ENCODE measurements at places on chromosomes 11 and 22.
A peak's percentile ranks its signal among the peaks of the same experiment; 100 is the strongest.

DNA sequence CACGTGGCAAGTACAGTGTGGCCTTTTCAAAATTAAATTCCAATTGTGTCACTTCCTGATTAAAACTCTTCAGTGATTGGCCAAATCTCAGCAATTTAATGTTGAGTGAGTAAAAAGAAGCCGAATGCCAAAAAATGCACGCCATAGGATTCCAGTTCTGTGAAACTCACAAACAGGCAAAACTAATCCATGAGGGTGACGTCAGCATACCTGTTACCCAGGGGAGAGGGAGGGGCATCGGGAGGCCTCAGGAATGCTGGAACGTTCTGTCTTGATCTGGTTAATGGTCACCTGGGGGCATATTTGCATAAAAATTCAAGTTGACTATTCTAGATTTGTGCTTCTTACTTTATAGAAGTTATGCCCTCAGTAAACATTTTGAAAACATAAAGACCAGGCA, 39.9 kb upstream of the RAB1B start:
- no peak for DNase-seq

- DNase-seq: no peak
These were observed 63.0 kb downstream of the GAB2 start for GRCh38 chr11:78354408-78355308.

- DNase-seq: no peak
These were observed 188.3 kb upstream of the ARHGAP42 start for GRCh38 chr11:100498780-100499179.

GRCh38 chr11:118924591-118925585, 838 bp downstream of the BCL9L start:
- DNase-seq: peak; percentile 56

- no peak for DNase-seq
These were observed 154.5 kb upstream of the BLID start for GRCh38 chr11:122270535-122270934.

- DNase-seq: no peak
These were observed 65.1 kb downstream of the MYO7A start for GRCh38 chr11:77193167-77193566.

DNA sequence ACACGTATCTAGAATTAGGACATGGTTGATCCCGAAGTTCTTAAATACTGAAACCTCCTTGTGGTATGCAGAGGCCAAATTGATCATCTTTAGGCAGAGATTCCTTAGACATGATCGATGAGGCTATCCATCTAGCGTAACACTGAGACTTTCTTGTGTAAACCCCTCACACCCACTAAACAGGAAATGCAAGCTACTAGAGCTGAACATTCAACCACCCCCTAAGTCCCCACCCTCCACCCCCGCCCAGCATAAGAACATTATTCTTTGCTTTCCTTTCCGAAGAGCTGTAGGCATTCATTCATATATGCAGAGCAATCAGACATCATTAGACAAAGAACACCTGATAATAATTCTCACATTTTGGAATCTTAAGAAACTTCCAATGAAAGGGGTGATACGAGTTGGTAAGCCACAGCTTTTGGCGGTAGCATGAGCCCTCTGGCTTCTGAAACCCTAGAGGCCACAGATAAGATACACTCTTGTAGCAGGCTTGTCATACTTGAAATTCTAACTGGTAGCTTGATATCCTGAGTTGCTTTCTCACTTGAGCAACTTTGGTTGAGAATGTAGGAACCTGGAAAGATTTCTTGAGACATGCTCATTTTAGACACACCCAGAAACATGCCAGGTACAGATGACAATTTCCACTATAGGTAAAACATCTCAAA, 42.2 kb downstream of the FLI1 start:
- DNase-seq: no peak

DNA sequence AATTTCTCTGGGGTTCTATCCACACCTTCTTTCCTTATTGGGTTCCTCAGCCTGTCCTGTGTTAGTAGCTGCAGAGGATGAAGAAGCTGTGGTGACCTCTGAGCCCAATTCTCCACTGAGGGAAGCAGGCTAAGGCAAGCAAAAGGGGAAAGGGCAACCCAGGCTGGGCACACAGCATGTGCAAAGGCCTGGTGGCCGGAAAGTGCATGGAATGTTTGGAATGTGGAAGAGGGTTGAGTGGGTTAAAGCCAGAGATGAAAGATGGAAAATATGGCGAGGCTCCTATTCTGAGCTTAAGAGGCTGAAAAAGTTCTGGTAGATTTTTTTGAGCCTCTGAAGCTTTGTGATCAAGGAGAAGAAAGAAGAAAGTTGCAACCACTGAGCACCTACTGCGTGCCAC, 247.1 kb downstream of the MIAT start:
- DNase-seq: no peak

DNA sequence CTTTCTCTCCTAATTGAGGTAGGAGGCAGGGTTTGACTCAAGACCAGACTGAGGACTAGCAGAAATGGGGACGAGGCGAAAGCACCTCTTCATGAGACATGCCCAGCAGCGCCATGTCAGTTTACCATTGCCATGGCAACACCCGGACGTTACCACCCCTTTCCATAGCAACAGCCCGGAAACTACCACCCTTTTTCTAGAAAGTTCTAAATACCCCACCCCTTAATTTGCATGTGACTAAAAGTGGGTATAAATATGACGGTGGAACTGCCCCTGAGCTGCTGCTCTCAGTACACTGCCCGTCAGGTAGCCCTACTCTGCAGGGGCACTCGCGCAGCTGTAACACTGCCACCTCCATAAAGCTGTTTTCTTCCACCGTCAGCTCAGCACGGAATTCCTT, 5.9 kb upstream of the RAC2 start:
- DNase-seq: no peak

DNA sequence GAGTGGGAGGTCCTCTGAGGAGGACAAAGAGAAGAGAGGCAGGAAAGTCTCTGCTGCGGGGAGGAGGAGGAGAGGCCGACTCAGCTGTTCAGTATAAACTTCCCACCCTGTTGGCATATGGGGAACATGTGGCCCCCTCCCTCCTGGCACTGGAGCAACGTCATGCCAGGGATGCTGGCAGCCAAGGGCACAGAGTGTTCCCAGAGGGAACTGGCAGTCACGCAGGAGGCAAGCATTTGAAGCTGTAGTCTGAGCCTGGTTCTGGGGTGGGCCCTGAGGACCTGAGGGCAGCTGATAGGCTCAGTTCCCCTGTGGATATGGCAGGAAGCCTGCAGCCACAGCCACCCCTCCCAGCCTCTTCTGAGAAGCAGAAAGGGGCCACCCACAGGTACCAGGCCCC, 67.1 kb upstream of the TSPAN18 start:
- no peak for DNase-seq

- DNase-seq: no peak
These were observed 64.8 kb downstream of the MIAT start for GRCh38 chr22:26722159-26722558.

- peak; percentile 18 for DNase-seq
These were observed 18.8 kb downstream of the PRPF19 start for GRCh38 chr11:60887556-60887955.

DNA sequence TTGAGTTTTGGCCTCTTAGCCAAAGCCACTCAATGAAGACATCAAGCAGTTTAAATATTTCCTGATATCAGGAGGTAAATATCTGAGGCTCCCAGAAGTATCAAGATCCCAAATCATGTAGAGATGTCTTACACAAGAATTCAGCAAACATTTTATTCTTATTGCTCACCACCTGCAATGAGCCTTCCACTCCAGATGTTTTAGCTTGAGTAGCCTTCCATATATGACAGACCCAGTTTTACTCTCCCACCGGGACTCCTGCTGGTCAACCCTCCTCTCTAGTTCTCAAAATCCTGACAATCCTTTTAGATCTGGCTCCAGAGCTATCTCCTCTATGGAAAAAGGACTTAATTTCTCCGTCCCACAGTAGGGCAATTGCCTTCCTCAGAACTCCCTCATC, 404.4 kb downstream of the KCNA4 start:
- no peak for DNase-seq

- DNase-seq: no peak
These were observed 14.3 kb upstream of the P2RY2 start for GRCh38 chr11:73203790-73204189.

- DNase-seq: no peak
These were observed 30.6 kb downstream of the OR2AT4 start for GRCh38 chr11:75066061-75066460.

GRCh38 chr22:24576778-24577177, 16.1 kb downstream of the LRRC75B start:
- no peak for DNase-seq

- DNase-seq: no peak
These were observed 70.3 kb upstream of the WNT7B start for GRCh38 chr22:46047226-46047625.

DNA sequence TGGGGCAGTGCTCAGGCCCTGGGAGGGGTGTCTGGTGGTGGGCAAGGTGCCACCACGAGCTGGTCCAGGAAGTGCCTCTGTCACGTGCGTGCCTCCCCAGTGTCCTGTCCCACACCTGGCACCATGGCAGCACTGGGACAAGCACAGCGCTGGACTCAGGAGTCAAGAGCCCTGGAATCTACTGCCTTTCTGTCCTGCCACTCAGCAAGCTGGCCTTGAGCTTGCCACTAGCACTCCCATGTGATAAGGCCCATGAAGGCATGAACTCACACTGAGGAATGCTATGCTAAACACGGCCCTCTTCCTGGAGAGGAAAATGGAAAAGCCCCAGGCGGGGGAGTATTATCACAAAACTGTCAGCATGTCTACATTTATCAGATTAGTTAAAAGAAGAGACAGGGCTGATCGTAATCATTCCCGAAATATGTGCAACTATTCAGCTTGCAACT, 50.7 kb upstream of the SLC35C1 start:
- no peak for DNase-seq

DNA sequence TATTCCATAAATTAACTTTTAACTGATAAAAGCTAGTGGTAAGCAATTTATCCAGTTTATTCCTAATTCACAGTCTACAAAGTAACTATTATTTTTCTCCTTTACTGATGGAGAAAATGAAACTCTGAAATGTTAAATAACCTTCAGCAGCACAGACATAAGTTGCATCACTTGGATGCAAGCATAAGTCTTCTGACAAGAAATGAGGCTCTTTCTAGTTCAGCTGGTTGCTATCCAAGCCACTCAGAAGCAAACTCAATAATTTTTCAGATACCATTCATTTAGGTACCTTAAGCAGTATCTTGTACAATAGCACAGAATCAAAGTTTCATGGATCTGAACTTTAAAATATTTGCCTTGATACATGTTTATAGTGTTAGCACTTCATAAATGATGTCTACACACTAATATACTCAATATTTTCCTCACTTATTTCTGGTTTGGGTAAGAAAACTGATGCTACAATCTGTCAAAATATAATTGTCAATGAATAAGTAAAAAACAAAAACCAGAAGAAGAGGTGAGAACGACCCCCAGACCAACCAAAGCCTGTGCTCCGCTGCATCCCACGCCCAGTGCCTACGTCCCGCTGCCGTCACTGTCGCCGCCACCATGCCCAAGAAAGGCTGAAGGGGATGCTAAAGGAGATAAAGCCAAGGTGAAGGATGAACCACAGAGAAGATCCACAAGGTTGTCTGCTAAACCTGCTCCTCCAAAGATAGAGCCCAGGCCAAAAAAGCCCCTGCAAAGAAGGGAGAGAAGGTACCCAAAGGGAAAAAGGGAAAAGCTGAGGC, 18.1 kb downstream of the FAM168A start:
- DNase-seq: no peak

GRCh38 chr22:49188591-49188990, 639.1 kb downstream of the BRD1 start:
- no peak for DNase-seq

DNA sequence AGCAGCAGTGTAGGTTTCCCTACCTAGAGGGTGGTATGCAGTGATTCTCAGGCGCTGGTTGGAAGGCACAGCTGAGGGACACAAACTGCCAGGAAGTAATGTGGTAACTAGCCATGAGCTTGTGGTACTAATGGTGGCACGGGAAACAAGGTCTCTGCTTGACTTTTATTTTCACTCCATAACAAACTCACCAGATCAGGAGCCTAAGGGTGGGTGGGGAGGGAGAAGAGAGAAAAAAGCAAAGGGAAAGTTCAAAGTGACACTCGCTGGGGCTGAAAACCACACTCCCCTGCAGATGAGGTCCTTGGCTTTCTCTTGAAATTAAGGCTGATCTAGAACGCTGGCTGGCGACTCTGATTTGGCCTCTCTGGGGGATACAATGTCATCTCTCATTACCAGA, 22.0 kb downstream of the TRAF6 start:
- no peak for DNase-seq

Data from stimulated activated CD4-positive, alpha-beta T cell treated with anti-CD3 and anti-CD28 coated beads, Interleukin-1b, Interleukin-23, amount 100 ng/mL, for 48 hours (primary cell).